ENCODE measurements at places on chromosomes 7 and 10.

DNA sequence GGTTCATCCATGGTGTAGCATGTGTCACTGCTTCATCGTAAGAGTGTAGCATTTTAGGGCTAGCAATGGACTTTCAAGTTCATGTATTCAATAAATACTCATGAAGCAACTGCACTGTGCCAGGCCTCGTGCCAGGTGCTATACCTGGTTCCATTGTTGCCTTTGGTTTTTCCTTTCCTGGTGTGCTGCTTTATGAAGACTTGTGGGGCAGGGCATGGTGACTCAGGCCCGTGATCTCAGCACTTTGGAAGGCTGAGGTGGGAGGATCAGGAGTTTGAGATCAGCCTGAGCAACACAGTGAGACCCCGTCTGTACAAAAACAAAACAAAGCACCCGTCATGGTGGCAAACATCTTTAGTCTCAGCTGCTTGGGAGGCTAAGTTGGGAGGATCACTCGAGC lies 2.2 kb upstream of the CPA4 start:
- DNase-seq: no peak

- DNase-seq: peak; percentile 69
Observed at GRCh38 chr7:41002741-41003610, 699.9 kb downstream of the INHBA start.

DNA sequence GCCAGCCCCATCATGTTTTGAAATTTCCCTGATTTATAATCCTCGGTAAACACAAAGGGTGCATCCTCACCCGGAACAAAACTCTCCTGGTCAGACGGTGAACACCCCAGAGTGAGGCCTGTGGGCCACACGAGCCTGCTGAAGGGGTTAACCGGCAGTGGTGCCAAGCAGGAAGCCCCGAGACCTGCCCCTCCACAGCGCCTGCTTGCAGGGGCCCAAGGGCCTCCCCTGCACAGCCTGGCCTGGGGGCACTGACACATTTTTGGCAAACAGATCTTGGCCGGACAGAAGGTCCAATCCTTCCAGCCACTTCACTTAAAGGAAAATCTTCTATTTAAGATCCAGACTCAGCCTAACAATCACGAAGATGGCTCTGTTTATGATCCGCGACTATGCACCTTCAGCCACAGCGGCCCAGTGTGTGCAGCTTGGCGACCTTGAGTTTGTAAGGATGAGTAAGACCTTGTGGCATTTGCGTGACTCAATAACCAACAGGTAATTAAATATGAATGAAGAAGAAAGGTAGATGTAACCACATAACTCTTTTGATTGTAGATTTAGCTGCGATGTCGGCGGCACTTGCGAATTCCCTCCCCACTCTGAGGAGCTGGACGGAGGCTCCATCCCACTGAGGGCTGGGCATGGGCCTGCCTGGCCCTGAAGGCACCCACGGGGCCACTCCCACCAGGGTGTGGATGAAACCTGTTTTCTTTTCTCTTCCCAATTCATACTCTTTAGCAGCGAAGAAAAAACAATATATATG lies 328.2 kb downstream of the DNAJB6 start:
- DNase-seq: no peak

- peak; percentile 79 for DNase-seq
Observed at GRCh38 chr7:20470726-20471125, 140.0 kb downstream of the ITGB8 start.

- no peak for DNase-seq
Observed at GRCh38 chr7:37174460-37174859, 274.2 kb downstream of the ELMO1 start.

- no peak for DNase-seq
Observed at GRCh38 chr7:41125343-41125742, 577.5 kb downstream of the INHBA start.

DNA sequence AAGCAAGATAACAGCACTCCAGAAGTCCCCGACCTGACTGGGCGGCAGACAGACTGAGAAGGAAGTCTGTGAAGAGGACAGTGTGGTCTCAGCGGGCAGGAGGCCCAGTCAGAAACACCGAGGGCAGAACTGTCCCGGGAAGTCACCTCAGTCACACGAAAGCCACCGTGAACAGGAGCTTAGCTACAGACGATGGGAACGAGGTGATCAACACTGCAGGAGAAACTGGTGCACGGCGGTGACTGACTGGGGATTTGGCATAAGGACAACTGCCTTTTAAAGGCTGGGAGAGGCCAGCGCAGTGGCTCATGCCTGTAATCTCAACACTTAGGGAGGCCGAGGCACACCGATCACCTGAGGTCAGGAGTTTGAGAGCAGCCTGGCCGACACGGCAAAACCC lies 217.8 kb downstream of the PTPRN2 start:
- no peak for DNase-seq

DNA sequence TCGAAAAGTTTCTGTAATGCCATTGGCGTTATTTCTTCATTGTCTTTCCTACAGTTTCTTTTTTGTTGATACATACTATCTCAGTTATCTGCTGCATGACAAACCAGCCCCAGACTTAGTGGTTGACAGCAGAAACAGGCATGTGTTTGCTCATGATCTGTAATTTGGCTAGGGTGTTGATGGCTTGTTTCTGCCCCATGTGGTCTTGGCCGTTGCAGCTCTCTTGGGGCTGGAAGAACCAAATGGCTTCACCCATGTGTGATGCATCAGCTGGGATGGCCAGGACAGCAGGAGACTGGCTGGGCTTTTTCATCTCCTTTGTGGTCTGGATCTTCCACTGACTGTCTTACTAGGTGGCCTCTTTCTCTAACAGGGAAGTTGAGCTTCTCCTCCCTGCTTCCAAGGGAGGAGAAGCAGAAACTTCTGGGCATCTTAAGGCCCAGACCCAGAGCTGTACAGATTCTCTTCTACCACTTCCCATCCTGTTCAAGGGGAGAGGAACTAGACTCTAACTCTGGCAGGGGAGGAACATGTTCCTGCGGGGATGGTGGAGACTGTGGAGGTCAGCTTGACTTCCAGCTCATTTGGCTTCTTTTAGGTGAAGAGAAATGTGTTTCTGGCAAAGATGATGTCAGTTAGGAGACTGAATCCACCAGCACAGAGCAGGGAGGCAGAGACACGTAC lies 89.3 kb downstream of the FANK1 start:
- DNase-seq: peak; percentile 66

DNA sequence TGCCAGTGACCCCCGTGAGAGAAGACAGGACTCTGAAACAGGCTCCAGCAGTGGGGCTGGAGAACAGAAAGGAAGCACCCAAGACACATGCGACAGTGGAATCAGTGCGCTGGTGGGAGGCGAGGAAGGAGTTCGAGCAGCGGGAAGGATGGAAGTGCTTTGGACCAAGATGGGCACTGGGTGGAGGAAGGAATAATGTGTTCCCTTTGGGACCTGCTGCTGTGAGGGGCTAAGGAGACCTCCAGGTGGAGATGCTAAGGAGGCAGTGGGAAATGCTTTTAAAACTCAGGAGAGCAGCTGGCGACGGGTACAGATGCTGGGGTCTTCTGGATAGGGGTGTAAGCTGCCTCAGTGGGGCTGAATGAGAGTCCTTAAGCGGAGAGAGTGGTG lies 109.7 kb upstream of the ANLN start:
- no peak for DNase-seq

- DNase-seq: no peak
Observed at GRCh38 chr7:108086546-108086945, 43.6 kb downstream of the LAMB4 start.

DNA sequence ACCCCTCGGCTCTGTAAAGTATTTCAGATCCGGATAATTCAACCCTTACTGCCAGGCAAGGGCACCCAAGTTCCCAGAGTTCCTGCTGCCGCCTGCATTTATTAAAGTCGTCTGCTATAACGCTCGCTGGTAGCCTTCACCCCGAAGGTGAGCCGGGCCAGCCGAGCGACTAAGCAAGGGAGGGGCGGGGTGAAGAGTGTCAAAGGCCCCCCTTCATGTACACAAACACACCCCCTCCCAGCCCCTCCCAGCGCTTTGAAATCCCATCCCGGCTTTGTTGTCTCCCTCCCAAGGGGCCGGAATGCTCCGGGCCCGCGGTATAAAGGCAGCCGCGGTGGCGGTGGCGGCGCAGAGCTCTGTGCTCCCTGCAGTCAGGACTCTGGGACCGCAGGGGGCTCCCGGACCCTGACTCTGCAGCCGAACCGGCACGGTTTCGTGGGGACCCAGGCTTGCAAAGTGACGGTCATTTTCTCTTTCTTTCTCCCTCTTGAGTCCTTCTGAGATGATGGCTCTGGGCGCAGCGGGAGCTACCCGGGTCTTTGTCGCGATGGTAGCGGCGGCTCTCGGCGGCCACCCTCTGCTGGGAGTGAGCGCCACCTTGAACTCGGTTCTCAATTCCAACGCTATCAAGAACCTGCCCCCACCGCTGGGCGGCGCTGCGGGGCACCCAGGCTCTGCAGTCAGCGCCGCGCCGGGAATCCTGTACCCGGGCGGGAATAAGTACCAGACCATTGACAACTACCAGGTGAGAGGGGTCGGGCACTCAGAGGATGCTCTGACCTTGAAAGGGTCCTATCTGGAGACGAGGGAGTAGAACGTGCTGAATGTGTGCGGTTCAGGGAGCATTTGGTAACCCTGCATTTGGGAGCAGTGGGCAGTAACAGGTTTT lies at the start of gene DKK1:
Gene DKK1, plus strand, starts transcription at position 349 of the 889 bp plus-strand sequence. Its CDS starts 154 bp downstream, at position 503.
- peak; percentile 38 for DNase-seq

DNA sequence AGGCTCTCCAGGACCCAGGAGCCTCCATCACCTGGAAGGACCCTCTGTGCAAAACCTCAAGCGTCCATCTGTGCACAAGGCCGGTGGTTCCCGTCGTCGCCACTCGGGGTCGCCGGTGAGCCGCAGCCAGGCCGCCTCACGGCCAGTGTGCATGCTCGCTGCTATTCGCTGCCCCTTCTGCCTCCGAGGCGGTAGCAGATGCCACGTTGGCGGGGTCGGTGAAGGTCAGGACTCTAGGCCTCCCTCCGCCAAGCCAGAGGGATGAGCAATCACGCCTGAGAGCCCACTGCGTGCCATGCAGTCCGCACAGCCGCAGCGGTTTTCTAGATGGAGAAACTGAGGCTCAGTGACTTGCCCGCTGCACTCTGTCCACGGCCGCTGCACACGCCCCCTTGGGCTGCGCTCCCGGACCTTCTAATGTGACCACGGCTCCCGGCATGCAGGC lies 5.7 kb downstream of the UPK3B start:
- DNase-seq: no peak

GRCh38 chr10:42594246-42594650 lies 44.1 kb downstream of the ZNF33B start:
- peak; percentile 30 for DNase-seq

- DNase-seq: no peak
Observed at GRCh38 chr7:16564023-16564380, 37.4 kb downstream of the LRRC72 start.

DNA sequence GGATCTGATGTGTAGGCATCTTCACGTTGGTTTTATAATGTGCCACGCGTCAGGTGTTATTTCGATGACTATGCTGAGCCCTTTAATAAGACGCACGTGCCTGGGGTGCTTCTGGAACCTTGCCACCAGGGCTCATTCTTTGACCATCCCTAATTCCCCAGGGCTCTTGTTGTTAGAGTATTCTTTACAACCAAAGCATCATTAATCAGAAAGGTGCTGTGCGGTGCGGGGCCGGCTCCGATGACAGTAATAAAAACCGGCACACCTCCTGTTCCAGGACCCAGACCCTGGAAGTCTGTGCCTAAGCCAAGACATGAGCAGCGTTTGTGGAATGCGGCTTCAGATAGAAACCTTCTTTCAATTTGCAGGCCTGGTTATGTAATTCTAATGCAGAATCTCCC lies 58.4 kb downstream of the MGMT start:
- no peak for DNase-seq

DNA sequence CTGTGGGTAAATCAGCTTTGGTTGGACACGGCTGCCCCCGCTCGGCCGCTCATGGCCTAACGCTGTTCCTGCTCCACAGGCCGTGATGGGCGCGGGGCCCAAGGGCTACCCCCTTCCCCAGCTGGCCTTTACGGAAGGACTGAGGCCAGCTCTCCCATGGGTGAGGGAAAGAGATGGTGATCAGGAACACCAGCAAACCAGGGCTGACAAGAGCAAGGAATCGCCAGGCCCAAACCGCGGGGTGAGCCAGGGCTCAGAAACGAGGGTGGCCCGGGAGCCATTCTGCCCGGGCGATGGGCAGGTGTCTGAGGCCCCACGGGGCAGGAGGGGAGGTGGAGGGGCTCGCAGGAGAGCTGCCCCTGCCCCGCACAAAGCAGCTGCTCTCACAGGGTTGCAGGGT lies 26.6 kb downstream of the GPER1 start:
- no peak for DNase-seq

- DNase-seq: no peak
Observed at GRCh38 chr7:25026156-25026555, 46.2 kb upstream of the OSBPL3 start.

GRCh38 chr10:48878091-48878490 lies 61.5 kb downstream of the LRRC18 start:
- DNase-seq: no peak

DNA sequence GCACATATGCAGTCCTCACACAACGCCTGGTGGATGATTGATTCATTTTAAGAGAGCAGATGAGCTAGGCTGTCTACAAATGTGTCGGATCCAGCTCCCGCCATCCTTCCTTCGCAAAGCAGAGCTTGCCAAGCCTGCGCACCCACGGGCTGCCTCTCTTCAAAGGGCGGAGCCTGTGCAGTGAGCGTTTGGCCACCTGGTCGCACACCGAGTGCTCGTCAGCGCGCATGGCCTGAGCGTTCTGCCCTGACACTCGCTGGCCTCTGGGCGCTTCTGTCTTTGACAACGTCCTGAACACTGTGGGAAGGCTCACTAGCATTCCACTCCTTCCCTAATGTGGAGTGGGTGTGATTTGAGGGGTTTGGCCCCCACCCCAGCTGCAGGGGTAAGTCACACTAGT lies 47.1 kb upstream of the TMEM72 start:
- DNase-seq: no peak

DNA sequence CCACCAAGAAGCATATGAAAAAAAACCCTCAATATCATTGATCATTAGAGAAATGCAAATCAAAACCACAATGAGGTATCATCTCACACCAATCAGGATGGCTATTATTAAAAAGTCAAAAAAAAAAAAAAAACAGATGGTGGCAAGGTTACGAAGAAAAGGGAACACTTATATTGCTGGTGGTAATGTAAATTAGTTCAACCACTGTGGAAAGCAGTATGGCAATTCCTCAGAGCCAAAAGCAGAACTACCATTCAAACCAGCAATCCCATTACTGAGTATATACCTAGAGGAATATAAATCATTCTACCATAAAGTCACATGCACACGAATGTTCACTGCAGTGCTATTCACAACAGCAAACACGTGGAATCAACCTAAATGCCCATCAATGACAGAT lies 46.0 kb downstream of the CNOT4 start:
- peak; percentile 38 for DNase-seq

DNA sequence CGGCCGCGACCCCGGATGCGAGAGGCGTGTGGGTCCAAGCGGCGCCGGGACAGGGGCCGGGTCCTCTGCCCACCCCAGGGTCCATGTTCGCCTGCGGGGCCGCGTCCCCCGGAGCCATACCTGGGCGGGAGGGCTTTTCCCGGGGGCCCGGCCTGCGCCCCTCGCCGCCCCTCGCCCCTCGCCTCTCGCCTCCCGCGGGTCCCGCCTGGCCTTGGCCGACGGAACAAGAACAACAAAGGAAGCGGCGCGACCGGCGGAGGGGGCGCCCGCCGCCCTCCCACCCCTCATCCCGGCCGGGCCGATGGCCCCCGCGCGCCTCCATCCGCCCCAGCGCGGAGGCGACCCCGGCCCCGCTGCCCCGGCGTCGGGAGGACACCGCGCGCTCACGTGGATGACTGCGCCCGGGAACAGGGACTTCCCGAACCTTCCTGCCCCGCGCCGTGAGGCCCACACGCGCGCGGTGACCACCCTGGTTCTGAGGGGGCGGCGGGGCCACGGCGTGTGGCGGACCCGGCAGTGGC lies 348.2 kb downstream of the DNAJB6 start:
- no peak for DNase-seq

GRCh38 chr10:97713826-97714400 lies 383 bp downstream of the MARVELD1 start:
- DNase-seq: peak; percentile 68

- no peak for DNase-seq
Observed at GRCh38 chr7:128890306-128891109, 20.0 kb downstream of the KCP start.
